ENCODE measurements at places on chromosomes 3 and 15.

- DNase-seq, result no peak
Measured at GRCh38 chr3:170622369-170623159, 36.7 kb upstream of the SLC7A14 start.

DNA sequence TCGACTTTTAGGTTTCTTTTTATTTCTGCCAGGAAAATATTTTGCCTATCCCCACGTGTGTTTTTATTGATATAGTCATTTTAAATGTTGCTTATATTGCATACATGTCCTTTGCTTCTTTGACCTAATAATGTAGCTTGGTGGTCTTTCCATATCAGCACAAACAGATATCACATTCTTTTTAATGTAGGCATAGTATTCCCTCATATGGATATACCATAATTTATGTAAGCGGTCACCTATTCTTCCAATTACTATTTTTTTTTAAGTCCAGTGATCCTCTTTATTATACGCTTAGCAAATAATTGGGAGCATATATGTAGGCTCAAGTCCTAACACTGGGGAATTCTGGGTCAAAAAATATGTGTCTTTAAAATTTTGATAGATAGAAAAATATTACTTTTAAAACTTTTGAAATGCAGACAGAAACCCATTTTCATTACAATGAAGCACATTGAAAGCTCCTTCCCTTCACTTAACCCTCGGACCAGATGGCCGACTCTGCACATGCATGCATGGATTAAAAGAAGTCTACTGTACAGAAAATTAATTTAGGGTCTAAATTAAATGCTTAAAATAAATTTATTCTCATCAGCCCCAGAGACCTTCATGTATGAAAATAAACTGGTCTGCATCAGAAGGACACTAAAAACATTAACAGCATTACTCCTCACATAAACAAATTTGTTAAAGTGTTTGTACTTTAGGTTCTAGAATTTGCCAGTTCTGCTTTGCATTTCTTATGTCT, 90.5 kb upstream of the LIMD1 start:
- no peak for DNase-seq

DNA sequence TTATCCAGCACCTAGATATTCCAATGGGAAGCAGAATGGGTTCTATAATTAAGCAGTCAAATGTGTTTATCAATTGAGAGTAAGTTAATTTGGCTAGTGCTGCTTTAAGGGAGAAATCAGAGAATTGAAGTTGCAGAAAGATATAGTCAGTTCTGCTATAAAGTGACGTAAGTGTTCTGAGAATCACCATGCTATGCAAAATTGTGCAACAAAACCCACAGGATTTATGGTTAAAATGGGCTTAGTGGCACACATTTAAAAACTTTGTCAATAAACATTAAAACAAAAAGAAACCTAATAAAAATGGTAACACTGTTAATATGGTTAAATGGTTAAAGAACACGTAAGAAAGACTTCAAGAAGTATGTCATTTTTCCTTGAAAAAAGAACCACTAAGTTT, 74.5 kb downstream of the TMEM108 start:
- DNase-seq, result no peak

GRCh38 chr3:48347500-48347899, 14.0 kb upstream of the SPINK8 start:
- DNase-seq, result no peak

DNA sequence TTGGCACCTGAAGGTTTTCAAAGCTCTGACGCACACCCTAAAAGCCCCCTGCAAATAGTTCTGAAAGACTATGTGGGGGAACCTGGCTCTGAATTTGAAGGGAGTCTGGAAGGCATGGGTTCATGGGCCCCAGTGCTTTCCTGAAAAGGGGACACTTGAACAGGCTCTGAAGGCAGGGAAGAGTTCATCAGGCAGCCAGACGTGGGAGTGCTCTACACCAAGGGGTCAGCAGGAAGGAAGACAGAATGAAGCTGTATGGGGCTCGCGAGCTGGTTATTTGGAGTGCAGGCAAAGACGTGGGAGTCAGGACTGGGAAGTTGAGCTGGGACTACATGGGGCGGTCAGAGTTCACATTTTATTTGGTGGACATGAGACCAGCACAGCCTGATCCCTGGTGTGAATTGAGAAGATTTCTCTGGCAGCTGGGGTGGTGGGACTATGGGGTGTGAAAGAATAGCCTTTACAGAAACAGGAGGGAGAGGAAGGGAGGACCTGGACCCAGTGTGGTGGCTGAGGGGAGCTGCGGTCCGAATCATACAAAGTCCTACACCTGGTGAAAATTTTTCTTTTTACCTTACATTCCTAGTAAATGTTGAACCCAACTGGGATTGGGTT, 12.6 kb downstream of the ABHD6 start:
- no peak for DNase-seq

- no peak for DNase-seq
Measured at GRCh38 chr3:67357610-67358458, 296.6 kb downstream of the SUCLG2 start.

DNA sequence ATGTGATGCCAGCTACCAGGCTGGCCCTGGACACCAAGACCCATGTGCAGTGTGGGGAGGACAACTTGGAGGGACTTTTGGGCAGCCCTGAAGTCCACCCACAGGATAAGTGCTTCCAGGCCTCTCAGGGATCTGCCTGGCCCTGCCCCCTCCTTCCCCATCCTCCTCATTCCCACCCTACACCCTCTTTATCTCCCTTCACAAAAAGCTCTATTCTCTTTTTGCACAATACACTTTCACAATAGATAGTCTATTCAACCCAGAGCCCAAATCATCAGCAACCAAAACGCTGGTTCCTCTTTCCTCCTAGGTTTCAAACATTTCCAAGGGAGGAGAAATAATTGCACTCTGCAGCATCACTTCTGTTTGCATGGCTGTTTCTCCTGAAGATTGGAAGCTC, 7.8 kb upstream of the ZNF710 start:
- DNase-seq, result no peak

DNA sequence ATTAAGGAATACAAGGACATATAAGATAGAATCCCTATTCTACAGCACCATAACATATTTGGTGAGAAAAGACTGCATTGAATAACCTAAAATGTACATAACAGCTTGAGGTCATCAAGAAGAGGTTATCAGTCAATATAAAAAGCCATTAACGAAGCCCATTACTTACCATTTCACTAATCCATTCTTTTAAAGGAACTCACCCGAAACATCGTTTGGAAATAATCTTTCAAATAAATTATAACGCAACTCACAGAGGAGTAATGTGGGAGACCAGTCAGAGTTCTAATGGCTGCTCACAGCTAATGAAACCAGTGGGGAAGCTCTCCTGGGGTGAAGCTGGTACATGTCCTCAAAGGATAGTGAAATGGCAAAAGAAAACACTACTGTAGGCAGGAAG, 188.4 kb downstream of the TBC1D5 start:
- no peak for DNase-seq
